Hindlimb muscle (tissue), 1 donor: ENCODE measurements at places on chromosomes 1 and 21. TPM values are rescaled to one million over a fixed set of nuclear protein-coding genes. Genes with fewer than 3 reads are reported as not detected.

Gene CHI3L2
- not detected for polyA plus RNA-seq

Gene TCHH
- not detected for polyA plus RNA-seq

Gene CHIT1
- polyA plus RNA-seq = 1.7 TPM

DNA sequence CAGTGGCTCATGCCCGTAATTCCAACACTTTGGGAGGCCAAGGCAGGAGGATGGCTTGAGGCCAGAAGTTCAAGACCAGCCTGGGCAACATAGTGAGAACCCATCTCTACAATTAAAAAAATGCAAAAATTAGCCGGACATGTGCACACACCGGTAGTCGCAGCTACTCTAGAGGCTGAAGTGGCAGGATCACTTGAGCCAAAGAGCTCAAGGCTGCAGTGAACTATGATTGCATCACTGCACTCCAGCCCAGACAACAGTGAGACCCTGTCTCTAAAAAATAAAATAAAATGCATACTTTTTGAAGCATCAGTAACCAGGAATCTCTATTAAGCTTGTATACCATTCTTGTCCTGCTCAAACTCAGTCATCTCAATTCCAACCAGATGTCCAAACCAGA is 27.2 kb upstream of the EEIG2 start:
- no peak for DNase-seq

Gene FAM72C
- not detected for polyA plus RNA-seq
